ENCODE measurements at places on chromosomes 16 and 17.

DNA sequence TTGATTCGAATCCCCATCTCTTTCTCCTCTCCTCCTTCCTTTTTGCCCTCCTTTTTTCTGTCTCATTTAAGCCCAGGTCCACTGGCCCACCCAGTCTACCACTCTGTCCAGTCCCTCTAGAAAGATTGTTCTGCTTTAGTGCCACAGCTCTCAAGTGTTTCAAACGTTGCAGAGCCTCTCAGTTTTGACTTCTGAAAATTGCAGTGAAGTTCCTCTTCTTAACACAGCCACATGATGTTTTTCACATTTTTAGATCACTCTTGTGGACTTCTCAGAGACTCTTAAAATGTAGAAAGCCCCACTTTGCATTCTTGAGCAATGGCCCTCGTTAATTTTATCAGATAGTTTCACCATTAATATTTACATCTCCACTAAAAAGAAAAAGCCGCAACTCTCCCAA lies 253.1 kb downstream of the HAPSTR1 start:
- no peak for DNase-seq

DNA sequence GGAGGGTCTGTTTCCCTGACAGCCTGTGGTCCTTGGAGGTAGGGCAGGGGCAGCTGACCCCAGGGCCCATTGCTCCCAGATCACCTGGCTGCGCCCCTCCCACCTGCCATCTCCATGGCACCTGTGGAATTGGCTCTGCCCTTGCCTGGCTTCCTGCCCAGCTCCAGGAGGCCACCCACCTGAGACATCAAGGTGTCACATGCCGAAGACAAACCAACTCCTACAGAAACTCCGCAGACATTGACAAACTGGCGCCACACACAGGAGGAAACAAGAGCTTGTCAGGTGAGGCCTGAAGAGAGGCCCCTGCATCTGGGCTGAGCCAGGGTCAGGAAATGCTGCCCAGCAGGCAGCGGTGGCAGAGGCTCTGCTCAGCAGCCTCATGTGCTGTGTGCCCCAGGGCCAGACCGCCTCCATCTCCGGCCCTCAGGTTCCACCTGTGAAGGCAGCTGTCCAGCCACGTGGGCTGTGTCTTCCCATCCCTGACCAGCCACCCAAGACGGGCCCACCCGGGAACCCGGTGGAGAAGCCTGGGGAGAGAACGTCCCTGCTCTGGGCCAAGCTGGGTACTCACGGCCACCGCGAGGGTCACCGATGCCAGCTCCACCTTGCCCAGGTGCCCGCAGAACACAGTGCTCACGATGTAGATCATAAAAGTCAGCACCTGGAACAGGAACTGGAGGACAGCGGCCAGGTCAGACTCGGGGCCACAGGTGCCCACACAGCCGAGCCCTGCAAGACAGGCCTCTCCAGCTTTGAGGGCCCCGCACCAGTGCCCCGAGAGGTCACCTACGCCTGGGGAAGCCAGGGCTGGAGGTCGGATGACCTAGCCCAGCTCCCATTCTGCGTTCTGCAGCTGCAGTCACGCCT lies 1.6 kb downstream of the SLC47A2 start:
- DNase-seq = no peak

GRCh38 chr16:28503470-28504259 lies 3.0 kb downstream of the IL27 start:
- no peak for DNase-seq

- no peak for DNase-seq
These were observed 660 bp downstream of the RHBDF1 start for GRCh38 chr16:71540-72401.

DNA sequence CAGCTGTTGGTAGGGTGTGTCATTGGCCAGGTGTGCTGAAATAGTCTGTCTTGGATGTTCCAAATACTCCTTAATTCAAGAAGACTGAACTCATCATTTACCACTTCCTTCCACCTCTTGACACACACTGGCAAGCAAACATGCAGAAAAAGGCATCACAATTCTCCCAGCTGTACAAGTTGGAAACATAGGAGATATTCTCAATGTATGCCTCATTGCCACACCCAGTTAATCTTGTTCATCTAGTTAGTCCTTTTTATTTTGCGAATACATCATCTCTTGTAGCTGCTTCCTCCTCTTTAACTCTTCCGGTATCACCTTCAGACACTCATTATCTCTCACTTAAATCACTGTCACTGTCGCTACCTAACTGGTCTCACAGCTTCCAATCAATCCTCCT lies 75.1 kb upstream of the GOT2 start:
- DNase-seq = no peak

DNA sequence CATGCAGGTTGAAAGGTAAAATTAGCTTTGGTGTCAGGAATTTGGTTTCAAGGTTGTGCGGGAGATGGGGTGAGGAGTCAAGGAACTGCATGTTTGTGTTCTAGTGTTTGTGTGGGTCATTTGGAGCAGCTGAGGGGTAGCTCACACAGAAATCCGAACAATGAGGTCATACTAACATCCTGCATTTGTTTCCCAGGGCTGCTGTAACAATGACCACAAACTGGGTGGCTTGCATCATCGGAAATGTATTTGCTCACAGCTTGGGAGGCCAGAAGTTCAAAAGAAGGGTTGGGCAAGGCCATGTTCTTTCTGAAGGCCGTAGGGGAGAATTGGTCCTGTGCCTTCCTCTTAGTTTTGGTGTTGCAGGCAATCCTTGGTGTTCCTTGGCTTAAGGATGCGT lies 287.4 kb downstream of the HAPSTR1 start:
- DNase-seq = no peak
